ENCODE measurements at places on chromosomes 12 and 14.

- no peak for DNase-seq
Measured at GRCh38 chr12:15751741-15752140, 37.4 kb downstream of the EPS8 start.

- DNase-seq: no peak
Measured at GRCh38 chr12:115407723-115408122, 723.7 kb upstream of the TBX3 start.

DNA sequence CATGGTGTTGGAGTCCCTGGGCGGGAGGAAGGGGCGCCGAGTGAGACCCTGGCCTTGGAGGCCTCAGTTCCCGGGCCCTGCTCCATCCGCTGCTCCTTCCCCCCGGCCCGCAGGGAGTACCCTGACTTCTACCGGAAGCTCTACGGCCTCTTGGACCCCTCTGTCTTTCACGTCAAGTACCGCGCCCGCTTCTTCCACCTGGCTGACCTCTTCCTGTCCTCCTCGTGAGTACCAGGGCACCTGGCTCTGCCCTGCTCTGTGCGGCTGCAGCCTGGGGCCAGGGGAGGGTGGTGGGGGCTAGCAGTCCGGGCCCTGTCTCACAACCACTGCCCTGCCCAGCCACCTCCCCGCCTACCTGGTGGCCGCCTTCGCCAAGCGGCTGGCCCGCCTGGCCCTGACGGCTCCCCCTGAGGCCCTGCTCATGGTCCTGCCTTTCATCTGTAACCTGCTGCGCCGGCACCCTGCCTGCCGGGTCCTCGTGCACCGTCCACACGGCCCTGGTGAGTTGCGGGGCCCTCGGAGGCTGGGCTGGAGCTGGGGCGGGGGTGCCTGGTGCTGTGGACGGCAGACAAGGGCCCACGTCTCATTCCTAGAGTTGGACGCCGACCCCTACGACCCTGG is 7.0 kb downstream of the NOC4L start:
- DNase-seq: no peak

GRCh38 chr12:1080520-1081223 is 89.6 kb downstream of the ERC1 start:
- DNase-seq: no peak

DNA sequence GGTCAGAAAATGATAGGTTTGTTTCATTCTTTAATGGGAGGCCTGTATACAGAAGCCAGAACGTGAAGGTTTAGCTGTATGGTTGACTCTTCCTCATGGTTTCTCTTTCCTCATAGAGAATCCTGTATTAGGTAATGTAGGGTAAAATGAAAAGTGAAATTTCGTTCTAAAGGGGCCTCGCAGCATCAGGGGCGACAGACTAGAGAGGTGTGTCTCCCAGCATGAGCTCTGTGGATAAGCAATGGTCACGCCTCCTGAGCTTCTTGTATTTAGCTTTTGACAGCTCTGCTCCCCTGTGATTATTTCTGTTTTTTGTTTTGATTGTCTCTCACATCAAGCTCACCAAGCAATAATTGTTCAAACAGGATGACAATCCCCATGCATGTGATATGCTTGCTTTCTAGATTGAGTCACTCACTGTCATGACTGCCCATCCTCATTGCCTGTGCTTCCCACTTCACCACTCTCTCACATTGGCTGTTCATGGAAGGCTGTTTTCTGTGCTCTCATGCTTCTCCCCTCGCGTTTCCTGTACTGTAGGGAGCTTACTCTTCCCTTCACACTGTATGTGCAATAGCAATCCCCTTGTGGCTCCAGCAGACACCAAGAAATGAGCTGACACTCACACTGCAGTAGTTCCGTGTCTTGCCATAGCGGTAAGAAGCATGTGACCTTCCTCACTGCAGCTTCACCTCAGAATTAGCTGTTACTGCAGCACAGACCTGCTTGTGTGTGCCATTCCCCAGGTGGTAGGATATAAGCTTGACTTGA is 44.0 kb downstream of the RAD52 start:
- no peak for DNase-seq

GRCh38 chr12:16163146-16163545 is 114.3 kb downstream of the SLC15A5 start:
- no peak for DNase-seq

DNA sequence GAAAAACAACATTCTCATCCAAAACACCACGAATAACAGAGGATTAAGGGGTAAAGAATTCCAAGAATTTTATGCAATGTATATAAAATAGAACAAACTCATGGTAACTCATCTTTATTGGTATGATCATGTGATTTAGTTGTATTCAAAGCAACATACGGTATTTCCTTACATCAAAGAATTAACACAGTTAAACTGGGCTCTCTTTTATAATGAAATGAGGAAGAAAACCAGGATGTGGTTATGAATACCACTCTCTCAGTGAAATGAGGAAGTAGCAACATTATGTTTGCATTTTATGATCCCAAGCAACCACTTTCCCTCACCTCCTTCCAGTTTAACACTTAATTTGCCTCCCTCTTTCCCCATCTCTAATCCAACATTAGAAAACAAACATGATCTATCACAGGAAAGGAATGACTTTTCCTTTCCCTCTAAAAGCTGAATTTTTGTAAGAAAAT is 22.9 kb downstream of the SPTLC2 start:
- DNase-seq: no peak
